ENCODE measurements at places on chromosomes 1 and 21. TPM values are rescaled to one million over a fixed set of nuclear protein-coding genes. Genes with fewer than 3 reads are reported as not detected.

The TM2D1 gene
- 59.9 TPM for total RNA-seq

The TLCD4 gene
- total RNA-seq = not detected

The ERG gene
- 44.8 TPM for total RNA-seq

The OPRD1 gene
- total RNA-seq = not detected

The SLC45A1 gene
- 0.76 TPM for total RNA-seq

The FOXD2 gene
- total RNA-seq = not detected

The SPATA21 gene
- not detected for total RNA-seq

The RAD54L gene
- total RNA-seq = 8.4 TPM

The GNPAT gene
- total RNA-seq = 53.6 TPM

The FCRLA gene
- not detected for total RNA-seq

The IRF6 gene
- total RNA-seq = 36.4 TPM

The IGSF9 gene
- not detected for total RNA-seq

The KRTAP13-2 gene
- total RNA-seq = not detected

The FUCA1 gene
- total RNA-seq = 7.9 TPM

The ANKRD45 gene
- under 0.01 TPM for total RNA-seq

The SCP2 gene
- total RNA-seq = 197 TPM

The HSD3B2 gene
- total RNA-seq = not detected

The DTL gene
- total RNA-seq = 21.9 TPM

The VPS13D gene
- total RNA-seq = 26.1 TPM

The TRIM46 gene
- 3.5 TPM for total RNA-seq

The RNU1-1 gene
- total RNA-seq = under 0.01 TPM

The BGLAP gene
- total RNA-seq = 0.61 TPM

The C1orf94 gene
- total RNA-seq = not detected

The SPSB1 gene
- total RNA-seq = 7.1 TPM

The TCP10L gene
- not detected for total RNA-seq

The ELOVL1 gene
- total RNA-seq = 53.0 TPM

The HFM1 gene
- 0.32 TPM for total RNA-seq

The SLC22A15 gene
- total RNA-seq = under 0.01 TPM

The RBM34 gene
- 60.7 TPM for total RNA-seq

The DNAJC28 gene
- 1.3 TPM for total RNA-seq

The SPATA45 gene
- total RNA-seq = not detected

The INKA2 gene
- 2.4 TPM for total RNA-seq

The PARS2 gene
- total RNA-seq = 2.6 TPM

The LDLRAD1 gene
- total RNA-seq = not detected

The MFAP2 gene
- 16.3 TPM for total RNA-seq

The MSH4 gene
- under 0.01 TPM for total RNA-seq

Data from epithelial cell of umbilical artery (primary cell).